ENCODE measurements at places on chromosomes 11 and 22.

DNA sequence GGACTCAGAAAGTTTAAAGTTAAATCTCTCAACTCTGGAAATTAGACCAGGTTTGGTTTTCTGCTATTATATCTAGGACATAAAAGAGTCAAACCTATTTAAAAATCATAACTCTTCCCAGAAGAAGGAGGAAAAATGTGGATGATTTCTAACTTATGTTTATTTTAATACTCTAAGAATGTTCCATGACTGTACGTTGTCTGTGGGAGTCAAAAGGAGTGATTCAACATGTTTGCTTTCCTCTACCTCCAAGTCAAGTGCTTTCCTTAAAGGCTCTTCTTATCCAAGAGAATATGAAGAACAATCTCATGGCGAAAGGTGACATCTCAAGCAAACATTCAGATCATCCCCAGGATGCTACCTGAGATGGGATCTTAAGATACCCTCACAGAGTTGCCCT lies 21.6 kb downstream of the OR51E1 start:
- DNase-seq: no peak

DNA sequence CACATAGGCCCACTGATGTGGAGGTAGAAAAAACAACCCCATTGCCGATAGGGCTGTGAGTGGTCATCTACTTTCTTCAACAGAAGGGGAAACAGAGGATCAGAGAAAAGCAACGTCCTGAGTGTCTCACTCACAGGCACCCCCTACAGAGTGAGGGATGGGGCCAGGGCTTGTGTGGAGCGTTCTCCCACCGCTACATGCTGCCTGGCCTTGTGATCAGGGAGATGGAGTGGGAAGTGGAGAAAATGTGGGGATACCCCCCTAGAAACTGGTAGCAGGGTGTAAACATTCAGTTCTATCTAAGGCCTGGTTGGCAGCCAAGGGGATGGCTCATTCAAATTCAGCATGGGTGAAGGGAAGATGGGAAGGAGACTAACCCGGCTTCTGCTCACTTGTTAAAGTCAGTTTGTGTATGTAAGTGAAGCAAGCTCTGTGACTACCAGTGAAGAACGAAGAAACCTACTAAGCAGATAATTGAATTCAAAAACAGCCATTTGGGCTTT lies 73.0 kb upstream of the NAV2 start:
- no peak for DNase-seq

DNA sequence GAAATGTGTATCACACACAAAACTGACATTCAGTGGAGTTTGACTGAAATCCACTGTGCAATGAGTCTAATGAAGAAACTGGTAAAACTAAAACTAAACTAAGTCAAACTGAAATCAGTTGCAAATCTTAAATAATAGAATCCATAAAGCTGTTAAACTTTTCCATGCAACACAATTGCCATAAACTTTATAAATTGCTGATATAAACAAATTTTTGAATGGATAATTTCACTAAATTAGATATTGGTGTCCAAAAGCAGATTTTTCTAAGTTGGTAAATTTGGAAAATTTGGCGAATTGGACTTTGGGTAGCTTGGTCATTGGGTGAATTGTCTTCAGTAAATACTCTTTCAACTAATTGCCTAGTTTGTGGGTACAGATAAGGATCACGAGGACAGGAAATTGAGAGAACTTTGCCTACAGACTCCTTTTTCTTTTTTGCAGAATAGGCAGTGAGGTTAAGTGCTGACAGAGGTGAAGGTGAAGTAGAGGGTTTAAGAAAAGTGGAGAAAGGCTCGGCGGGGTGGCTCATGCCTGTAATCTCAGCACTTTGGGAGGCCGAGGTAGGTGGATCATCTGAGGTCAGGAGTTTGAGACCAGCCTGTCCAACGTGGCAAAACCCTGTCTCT lies 12.8 kb downstream of the MRPL17 start:
- no peak for DNase-seq

DNA sequence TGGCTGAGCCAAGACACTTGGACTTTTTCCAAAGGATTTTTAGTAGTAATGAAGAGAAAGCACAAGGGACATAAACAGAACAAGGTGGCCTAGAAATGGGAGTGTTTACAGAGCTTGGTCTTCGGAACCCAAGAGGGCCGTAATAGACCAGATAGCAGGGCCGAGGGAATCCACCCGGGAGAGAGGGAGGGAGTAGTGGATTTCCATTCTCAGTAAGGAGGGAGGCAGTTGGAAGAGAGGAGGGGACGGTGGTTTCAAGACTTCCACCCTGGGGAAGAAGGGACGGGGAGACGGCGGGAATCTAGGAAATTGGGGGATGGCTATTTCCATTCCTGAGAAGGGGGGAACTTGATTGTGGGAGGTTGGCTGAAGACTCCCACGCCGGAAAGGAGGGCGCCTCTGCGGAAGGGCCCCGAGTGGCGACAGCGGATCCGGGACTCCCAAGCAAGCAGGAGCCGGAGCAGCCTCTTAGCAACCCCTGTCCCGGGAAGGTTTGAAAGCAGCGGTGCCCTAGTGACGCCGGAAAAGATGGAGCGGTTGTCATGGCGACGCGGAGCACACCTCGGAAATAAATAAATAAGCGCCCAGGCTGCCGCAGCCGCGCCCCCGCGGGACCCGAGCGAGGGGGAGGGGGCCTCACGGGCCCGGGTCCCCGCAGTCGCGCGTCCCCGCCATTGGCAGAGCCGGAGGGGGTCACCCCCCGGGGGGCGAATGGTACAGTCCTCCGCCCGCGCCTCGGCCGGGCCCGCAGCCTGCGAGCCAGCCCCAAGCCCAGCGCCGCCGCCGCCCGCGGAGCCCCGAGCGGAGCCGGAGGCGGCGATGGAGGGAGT lies 31.6 kb downstream of the EIF3F start:
- DNase-seq: peak; percentile 45

DNA sequence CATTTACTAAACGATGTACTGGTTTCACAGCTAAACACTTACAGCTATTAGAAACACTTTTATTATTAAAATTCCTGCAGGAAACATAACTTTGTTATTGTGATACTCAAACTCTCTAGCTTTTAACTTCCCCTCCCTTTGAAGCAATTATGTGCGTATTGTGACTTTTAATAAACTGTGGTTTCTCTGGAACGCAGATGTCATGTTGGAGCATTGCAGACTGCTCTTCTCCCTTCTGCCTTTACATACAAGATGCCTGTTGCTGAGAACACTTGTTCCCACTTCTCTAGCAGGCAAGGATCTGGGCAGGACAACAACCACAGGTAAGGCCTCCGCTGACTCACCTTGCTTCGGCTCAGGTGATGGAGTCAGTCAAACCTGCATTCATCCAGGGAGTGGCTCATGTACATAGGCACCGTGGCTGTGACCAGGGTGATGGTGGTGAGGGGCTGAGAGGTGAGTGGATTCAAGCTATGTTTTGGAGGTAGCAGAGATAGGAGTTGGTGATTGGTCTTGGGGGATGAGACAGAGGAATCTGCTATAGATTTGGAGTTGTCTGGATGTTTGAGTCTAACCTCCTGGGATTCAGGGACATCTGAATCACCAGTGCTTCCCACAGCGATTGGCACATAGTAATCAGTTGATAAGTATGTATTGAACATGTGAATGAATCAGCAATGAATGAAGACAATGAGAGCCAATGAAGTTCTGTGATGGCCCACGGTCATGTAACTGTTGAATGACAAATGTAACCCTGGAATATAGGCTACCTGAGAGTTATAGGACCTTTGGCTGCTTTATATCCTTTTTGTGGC lies 106.0 kb downstream of the ADAMTS15 start:
- DNase-seq: no peak

DNA sequence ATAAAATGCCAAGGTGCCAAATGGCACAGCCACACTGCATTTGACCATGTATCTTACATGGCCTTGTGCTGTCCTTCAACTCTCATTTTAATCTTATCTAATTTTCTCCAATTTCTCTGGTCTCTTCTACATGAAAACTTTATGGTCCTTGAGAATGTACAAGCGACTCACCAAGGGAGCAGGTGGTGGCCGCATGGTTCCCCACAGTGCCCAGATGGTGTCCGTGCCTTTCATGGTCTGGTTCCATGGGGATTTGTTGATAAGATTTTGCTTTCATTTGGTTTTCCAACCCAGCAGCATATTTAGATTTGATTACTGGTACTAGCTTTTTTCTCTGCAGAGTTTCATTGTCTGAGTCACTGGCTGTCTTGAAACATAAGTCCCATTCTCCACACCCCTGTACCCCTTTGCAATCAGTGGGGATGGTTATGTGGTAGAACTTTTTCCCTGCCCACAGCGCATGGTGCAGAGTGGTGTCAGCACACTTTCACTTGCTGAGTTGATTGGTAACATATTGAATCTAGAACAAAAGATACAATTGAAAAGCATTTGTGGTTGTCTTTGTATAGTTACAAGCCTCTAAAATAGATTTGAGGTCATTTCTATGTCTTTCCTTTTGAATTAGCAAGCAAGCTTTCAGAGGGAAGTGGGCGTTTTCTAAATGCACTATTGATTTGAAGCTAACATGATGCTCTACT lies 24.1 kb downstream of the ZNRF3 start:
- DNase-seq: no peak

DNA sequence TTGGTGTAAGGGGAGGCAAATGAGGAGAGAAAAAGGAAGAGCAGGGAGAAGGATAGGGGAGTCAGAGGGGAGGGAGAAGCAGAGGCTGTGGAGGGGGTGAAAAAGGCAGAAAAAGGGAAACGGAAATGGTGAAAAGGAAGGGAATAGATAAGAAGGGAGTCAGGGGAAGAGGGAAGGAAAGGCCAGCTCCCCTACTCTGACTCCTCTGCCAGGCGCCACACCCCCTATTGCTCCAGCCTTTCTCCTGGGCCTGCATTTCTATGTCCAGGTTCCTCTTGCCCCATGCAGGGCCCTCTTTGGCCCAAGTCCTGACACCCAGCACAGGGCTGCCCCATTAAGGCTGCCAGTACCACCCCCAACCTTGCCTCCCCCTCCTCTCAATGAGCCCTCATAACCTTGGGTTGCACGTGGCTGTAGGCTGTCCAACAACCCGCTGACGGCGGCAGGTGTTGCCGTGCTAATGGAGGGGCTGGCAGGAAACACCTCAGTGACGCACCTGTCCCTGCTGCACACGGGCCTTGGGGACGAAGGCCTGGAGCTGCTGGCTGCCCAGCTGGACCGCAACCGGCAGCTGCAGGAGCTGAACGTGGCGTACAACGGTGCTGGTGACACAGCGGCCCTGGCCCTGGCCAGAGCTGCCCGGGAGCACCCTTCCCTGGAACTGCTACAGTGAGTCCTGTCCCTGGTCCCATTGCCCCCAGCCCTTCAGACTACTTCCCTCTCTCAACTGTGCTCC lies 3.4 kb upstream of the NHERF4 start:
- DNase-seq: no peak

GRCh38 chr11:43577566-43578264 lies 102.8 kb upstream of the HSD17B12 start:
- DNase-seq: no peak

- DNase-seq: no peak
Observed at GRCh38 chr11:60570970-60571369, 55.8 kb downstream of the MS4A13 start.

GRCh38 chr11:47410370-47411264 lies 2.2 kb downstream of the SLC39A13 start:
- DNase-seq: no peak

DNA sequence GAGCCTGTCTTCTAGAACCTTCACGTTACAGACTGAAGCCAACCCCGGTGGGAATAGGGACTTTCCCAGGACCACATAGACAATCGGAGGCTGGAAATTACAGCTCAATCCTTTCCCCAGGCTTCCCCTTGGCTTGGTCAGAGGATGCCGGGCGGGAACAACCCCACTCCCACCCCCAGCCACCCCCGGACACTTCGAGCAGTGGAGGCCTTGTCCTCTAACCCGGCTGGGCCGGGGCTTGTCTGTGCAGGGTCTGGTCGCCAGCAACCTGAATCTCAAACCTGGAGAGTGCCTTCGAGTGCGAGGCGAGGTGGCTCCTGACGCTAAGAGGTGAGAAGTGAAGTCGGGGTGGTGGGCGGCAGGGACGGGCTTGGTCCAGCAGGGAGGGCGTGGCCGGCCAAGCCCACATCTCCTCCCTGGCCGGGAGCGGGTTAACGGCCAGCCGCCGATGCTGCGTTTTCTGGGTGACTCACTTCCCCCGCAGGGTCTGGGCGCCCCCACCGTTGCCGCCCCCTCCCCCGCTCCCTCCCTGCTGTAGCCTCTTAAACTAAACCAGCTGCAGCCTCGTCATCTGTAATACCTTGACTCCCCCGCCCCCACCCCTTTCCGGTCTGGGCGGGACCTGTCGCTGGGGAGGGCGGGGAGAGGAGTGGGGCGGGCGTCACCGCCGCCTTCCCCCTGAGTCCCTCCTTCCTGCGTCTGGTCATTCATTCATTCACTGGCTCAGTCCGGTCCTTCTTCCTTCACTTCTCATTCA lies 1.5 kb downstream of the LGALS1 start:
- peak; percentile 89 for DNase-seq

DNA sequence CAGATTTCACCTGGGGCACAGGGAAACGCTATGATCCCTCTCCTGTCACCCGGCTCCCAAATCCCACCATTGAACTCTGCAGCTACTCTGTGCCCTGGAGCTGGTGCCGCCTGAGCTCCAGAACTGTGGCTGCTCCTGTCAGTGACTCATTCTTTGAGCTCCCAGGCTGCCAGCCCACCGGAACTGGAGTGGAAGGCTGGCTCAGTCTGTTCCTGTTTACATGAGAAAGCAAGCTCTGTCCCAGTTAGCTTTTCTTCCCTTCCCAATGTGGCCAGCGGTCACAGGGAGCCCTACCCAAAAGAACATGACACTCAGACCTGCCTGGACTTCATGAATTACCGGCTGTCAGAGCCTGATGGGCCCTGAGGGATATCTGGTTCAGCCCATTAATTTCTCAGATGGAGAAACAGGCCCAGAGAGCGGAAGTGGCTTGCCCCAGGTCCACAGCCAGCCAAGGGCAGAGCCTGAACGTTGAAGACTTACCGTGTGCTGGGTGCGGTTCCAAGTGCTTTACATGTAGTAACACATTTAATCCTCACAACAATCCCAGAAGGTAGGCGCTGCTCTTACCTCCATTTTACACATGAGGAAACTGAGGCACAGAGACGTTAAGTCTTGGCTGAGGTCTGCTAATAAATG lies 23.8 kb upstream of the IGSF22 start:
- DNase-seq: no peak

Data from stimulated activated CD4-positive, alpha-beta T cell treated with anti-CD3 and anti-CD28 coated beads, Interleukin-1b, Interleukin-23, amount 100 ng/mL, for 4 hours (primary cell).